RPMI7951 (cell line): ENCODE measurements at places on chromosomes 5 and 9. TPM values are rescaled to one million over a fixed set of nuclear protein-coding genes. Genes with fewer than 3 reads are reported as not detected.

The IFNA2 gene
- not detected in 2 replicates for total RNA-seq

The FOXI1 gene
- not detected in 2 replicates for total RNA-seq

The SLC28A3 gene
- total RNA-seq = under 0.01 TPM in 1 of 2 replicates, not detected in the other

GRCh38 chr9:96071076-96071814 is 195.8 kb downstream of the ERCC6L2 start:
- DNase-seq = no peak

DNA sequence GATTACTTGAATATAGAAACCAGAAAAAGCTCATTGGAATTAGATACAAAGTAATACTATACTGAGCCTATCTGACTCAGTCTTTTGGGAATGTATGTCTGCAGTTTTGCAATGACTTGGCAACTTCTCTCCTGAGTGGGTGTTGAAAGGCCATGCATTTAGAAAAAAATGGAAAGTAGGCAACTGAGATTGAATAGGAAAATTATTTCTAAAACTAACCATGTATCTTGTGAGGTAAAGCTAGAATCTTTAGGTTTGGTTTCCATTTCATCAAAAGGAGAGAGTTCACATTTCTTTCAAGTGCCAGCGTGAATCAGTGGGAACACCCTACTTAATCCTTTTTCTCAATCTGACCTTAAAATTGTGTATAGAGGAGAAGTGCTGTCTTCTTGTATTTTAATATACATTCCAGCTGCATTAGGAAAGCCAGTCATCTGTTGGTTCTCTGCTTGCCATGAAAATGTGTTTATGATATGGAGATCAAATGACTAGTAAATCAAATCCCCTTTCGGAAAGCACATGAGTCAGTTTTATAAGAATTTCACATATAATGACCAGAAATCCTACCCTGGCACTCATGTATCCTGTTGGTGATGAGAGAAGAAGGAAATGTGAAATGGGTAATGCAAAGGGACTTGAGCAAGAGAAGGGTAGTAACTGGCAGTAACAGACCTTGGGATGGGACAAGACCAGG is 30.4 kb downstream of the NFX1 start:
- peak; percentile 87 for DNase-seq

GRCh38 chr9:970151-970996 is 6.1 kb upstream of the DMRT3 start:
- DNase-seq = no peak

The QSOX2 gene
- 9.1 and 9.9 TPM in 2 replicates for total RNA-seq

DNA sequence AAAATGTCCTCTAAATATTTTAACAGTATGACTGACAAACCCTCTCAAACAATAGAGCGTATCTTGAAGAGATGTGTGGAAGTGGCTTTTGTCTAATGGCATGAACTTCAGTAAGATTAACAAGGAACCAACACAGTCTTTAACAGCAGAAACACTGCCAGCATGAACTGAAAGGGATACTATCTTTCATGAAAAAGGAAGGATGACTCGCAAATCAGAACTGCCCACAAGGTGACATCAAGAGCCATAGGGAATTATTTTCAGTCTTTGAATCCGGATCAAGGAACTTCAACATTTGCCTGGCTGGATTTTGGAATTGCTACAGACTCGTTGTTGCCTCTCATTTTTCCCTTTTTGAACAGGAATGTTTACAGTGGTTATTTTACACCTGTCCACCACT is 5.1 kb upstream of the HEXB start:
- DNase-seq = no peak

DNA sequence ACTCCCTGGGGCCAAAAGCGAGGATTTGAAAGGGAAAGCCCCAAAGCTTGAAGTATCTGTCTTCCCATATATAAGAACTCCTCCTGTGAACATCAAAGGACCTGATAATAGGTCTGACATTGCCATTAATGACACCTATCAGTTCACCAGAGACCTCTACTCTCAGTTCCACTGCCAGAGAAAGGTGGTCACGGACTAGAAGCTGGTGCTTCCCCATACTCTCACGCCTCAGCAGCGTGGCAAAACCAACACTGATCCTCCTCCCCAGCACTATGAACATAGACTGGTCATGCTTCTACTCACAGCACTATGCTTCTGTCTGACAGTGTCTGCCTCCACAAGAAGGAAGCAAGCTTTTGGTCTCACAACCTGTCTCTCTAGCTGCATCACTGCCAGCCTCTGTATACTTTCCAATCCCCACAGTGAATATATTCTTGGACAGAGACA is 37.9 kb downstream of the NRG2 start:
- DNase-seq = no peak
